ENCODE measurements at places on chromosomes 3 and 15.

- no peak for DNase-seq
These were observed 7.2 kb downstream of the CD276 start for GRCh38 chr15:73691396-73691795.

GRCh38 chr3:184332370-184333090, 4.9 kb upstream of the FAM131A start:
- no peak for DNase-seq

DNA sequence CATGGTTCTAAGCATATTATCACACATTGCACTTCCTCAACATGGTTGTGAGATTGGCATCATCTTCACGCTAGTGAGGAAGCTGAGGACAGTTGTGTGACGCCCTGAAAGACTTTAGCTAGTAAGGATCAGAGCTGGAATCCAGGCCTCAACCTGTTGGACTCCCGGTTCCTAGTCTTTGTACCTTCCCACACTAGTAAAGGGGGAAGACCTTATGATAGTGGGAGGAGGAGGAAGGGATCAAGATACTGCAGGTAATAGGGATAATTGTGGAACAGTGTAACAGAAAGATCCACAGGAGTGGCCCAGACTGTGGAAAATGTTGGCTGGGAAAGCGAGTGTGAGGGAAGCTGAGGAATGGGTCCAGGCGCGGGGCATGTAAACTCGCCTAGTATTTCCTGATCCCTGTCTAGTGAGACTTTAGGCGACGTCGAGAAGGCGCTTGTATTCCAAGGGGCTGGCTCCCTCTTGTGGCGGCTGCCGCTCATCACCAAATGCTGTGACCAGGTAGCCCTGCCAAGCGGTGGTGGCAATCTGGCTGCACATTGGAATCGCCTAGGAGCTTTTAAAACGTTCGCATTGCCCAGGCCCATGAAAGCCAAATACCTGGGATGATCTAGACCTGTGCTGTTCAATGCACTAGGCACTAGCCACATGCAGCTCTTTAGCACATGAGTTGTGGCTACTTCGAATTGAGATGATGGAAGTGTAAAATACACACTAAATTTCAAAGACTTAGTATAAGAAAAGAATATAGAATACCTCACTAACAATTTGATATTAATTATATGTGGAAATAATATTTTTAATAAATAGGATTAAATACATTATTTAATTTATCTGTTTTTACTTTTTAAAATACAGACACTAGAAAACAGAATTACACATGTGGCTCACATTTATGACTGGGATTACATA, 38.8 kb upstream of the CLDN18 start:
- DNase-seq, result no peak

DNA sequence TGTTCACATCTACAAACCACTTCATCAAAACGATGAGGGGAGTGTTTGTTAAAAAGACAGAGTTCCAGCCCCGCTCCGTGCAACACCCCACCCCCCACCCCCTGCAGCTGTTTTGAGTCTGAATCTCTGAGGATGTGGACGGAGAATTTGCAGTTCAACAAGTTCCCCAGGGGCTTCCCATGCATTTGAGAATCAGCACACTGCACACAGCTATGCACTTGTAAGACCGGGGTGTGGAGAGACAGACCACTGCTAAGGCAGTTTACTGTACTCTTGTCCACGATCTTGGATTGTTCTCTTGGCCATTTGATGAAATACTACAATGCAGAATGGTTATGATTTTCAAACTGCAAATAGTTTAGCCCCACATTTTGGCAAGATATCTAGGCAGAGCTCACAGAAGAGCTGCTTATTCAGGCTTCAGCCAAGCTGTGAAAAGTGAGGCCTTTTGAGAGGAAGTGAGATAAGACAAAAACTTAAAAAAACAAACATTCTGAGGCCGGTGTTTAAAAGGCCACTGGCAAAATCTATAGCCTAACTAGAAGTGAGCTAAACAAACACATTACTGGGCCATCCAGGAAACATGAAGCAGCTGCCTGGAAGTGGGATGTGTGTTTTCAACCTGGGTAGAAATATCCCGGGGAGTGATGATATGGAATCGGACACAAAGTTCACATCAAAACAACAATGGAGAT, 308.2 kb upstream of the ADAMTS9 start:
- no peak for DNase-seq

DNA sequence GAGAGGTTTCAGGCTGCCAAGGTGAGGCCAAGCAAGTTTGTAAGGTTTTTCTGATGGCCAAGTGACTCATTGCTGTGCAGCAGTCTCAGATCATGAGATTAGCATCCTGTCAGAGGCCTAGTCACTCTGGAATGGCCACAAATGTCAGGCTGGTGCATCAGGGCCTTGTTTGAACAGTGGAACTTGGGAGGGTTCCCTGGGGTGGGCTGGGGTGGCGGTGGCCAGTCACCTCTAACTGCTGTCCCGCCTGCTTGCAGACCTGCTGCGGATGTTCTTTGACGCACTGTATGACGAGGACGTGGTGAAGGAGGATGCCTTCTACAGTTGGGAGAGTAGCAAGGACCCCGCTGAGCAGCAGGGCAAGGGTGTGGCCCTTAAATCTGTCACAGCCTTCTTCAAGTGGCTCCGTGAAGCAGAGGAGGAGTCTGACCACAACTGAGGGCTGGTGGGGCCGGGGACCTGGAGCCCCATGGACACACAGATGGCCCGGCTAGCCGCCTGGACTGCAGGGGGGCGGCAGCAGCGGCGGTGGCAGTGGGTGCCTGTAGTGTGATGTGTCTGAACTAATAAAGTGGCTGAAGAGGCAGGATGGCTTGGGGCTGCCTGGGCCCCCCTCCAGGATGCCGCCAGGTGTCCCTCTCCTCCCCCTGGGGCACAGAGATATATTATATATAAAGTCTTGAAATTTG, 2.8 kb upstream of the FAM131A start:
- no peak for DNase-seq

DNA sequence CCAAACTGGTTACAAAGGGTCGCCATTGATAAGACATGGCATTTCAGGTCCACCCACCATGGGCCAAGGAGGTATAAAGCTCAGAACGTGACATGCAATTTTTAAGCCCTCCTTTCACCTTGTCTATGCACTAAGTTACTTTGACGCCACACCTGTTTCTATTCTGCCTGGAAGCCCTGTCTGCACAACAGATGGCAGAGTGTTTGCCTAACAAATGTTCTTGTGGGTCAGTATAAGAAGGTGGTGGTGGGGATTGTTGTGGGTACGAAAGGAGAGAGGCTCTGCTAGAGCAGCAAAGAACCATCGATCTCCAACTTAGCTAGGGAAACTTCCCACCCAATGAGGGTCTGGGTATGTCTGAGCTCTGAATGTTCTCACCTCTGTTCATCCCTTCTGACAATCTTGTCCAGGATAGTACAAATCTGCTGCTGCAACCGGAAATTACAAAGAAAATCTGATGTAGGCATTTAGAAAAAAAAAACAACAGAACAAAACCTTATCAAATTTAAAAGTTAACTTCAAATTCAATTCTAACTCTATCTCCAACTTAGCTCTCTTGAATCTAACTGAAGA, 945.0 kb upstream of the CFAP20DC start:
- no peak for DNase-seq

DNA sequence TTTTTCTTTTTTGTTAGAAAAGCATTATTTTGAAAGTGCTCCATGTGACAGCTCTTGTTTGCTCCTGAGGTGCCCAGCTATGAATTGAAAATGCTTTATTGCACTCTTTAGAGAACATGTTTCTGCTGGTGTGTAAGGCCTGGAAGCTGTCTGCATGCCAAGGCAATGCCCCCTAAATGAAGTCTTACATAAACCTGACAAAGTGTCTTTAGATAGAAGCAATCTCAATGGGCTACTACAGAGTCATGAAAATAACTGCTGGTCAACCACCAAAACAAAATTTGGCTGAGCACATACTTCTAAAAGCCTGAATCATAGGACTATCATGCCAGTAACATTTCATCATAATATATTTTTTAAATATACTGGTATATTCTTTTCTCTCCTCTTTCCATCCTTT, 178.7 kb downstream of the THRB start:
- no peak for DNase-seq

GRCh38 chr15:38176155-38176554, 76.5 kb upstream of the SPRED1 start:
- DNase-seq, result no peak

DNA sequence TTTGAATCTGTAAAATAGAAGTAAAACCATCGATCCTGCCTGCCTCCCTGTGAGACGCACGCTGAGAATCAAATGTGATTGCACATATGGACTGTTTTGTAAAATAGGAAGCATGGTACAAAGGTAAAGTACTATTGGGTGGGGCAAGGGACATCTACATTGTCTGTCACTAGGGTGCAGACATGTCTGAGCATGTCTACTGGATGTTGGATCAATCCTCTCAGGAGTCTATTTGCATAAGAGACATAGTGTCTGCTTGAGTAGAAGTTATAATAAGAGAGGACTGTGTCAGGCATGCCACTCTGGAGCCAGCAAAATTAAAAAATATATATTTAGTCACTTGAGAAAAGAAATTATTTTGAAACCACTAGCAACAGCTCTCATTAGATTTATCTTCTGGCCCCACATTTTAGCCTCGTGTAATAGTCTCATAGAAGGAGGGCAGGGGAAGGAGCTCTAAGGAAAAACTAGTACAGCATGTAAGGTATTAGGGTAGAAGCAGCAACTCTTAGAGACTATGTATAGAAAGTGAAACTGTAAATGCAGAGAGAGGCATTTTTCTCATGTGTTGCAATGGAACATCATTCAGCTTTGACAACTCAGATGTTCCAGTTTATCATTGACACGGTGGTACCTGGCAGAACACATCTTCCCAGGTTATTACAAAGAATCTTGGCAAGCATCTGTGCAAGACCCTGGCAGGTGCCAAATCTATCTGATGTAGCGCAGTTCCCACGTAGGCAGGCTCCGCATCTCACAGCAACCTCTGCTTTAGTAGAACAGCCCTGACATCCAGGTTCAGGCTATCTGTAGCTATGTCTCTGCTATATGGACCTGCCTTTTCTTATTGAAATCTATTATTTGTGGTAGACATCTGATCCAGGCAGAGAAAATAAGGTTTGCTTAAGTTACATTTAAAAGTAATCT, 85.2 kb upstream of the CHL1 start:
- no peak for DNase-seq

DNA sequence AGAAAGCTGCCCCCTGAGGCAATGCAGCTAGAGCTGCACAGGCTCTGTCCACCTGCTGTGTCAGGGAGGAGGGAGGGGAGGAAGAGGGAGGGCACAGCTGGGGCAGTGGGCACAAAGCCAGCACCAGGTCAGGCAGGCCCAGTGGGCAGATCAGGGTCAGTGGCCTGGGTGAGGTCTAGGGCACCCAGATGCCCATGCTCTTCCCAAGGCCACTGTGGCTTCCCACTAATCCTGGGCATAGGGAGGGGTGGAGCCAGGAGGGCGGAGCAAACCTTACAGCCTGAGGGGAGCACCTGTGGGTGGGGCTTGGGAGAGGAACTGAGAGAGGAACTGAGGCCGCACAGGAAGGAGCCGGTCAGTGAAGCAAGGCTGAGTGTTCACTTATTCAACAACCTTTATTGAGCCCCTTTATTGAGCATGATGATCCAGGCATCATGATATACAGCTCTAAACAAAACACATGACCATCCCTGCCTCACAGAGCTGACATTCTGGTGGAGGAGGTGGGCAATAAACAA, 55.0 kb downstream of the RHCG start:
- DNase-seq, result no peak

DNA sequence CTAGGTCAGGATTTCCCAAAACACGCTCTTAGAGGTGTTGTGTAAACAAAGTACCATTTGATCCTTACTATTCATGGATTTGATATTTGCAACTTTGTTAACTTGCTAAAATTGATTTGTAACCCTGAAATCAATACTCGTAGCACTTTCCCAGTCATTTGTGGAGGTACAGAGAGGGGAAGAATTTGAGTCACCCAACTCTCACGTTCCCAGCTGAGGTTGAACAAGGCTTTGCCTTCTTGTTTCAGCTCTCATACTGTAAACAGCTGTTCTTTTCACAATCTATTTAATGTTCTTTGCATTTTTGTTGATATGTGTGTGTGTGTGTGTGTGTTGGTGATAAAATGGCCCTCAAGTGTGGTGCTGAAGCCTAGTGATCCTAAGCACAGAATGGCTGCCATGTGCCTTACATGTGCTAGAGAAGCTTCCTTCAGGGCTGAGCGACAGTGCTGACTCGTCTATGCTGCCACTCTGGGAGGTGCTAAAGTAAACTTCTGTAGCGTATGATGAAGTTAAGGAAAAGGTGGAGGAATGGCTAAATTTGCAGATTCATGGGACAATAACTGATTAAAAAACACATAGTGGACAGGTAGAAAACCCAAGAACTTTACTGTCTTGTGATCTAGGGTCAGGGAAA, 173.2 kb downstream of the APBA2 start:
- no peak for DNase-seq

DNA sequence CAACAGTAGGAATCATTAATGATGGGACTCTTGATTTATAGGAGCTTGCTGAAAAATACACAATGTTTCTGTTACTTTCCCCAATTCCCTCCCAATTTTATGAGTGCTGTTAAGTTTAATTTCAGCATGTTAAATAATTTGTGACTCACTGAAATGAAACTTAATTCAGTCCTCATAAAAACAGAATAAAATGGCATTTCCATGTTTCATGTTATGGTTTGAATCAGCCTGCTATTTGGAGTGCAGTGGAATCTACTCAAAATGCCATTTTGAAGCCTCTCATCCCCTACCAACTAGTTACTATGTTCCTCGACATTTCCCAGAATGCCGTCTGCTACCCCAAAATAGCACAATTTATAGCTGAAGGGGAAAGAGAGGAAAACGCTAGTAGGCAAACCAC, 237.5 kb downstream of the ADAMTS17 start:
- no peak for DNase-seq

DNA sequence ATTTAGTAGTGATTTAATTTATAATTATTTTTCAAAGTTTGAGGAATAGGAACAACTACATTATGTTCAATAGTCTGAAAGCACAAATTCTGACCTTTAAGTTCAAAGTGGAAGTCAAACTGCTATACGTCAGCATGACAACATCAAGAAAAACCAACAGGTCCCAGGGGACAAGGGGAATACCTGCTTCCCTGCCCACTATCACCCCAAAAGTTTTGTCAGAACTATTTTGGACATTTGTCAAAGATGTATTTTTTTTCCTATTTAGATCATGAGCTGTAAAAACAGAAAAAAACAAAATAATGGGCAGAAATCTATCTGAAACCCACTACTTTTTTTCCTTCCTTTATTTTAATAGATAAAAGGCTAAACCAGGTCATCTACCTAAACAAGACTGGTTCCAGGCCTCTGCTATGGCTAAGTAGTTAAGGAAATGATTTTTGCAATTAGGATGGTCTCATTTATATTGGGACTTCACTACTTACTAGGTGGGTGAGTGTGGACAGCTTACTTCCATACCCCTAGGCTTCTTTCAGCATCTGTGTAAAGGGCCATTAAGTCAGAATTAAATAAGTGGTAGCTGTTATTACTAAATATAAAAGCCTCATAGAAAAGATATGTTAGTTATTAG, 746.3 kb downstream of the FHIT start:
- DNase-seq, result no peak

- no peak for DNase-seq
These were observed 81.5 kb upstream of the KCNAB1 start for GRCh38 chr3:156038869-156039268.

GRCh38 chr3:69855436-69856162, 116.3 kb downstream of the MITF start:
- DNase-seq, result no peak

All from effector memory CD4-positive, alpha-beta T cell (primary cell).